Anterior cingulate cortex (tissue), 58 donors: ENCODE measurements at places on chromosomes 3 and 15.

DNA sequence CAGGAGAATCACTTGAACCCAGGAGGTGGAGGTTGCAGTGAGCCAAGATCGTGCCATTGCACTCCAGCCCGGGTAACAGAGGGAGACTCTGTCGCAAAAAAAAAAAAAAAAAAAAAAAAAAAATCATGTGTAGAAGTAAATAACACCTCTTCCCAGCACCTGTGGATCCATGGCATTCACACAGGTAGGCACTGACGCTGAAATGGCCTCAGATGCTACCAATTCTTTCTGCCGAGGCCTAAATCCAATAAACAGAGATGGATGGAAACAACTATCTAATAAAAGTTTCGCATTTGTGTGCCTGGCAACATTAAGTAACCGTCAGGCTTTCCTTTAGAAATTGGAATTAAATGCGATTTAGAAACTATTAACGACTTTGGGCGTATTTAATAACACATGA lies 10.3 kb upstream of the LRRC2 start:
- no peak for DNase-seq

DNA sequence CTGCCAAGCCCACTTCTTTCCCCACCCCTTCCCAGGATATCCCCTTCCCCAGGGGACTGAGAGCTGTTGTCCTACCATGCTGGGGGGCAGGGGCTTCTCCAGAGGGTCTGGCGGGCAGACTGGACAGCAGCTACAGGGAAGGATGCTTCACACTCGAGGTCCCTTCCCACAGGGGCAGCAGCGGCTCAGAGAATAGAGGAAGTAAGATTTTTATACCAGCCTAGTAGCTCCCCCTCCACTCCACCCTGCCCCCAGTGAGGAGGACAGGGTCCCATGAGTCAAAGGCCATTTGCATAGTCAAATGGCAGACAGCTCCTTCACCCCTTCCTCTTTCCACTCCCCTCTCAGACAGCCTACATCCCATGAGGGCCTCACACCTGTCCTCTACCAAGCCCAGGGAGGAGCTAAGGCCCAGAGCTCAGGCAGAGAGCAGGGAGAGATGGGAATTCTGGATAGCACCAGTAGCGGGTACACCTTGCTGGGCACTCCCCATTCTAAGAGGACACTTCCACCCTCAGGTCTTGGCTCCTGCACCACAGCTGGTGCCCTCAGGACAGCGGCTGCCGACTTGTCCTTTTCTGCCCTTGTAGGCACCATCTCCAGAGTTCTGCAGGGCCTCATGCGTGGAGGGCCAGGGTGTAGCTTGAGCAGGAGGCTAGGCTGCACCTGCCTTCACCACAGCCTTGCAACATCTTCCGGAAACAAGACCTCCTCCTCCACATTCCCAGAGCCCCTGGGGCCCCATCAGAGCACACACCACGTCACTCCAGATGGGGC lies at the start of gene TLR9:
Gene TLR9 (minus strand): TSS at position 194 of the 777 bp plus-strand sequence. CDS start 116 bp downstream, at position 78.
- DNase-seq: no peak

GRCh38 chr15:70629735-70630273 lies 133.6 kb downstream of the UACA start:
- DNase-seq: no peak

DNA sequence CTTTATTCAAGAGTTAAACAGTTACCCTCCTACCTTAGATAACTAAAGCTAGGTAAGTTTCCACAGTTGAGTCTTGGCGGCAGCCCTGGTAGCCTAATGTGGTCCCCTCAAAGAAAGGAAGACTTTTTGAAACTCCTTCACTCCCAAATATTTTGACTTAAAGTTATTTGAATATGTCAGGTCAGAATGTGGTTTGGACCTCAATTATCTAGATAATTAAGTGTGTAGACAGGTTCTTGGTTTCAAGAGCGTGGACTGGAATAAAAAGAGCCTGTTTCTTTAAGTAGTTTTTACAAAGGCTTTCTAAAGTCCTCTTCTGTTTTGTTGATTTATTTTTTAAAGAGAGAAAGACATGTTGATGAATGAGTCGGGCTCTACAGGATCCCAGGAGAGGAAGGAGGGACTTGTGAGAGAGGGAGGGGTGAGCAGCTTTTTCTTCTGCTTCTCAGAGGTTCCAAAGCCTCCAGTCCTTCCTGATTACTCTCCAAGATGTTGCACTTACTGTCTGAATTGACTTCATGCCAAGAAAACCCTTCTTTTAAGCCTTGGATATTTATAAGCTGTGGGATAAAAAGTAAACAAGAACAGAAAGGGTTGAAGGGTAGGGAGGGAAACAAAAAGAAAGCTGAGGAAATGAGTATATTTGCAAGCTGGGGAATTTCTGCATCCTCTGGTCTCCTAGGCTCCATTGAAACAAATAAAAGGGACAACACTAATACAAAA lies 457.4 kb downstream of the IGSF11 start:
- DNase-seq: no peak

- no peak for DNase-seq
Measured at GRCh38 chr3:70742081-70742480, 429.6 kb upstream of the MDFIC2 start.

- DNase-seq: no peak
Measured at GRCh38 chr3:114632757-114633424, 339.1 kb downstream of the TIGIT start.

DNA sequence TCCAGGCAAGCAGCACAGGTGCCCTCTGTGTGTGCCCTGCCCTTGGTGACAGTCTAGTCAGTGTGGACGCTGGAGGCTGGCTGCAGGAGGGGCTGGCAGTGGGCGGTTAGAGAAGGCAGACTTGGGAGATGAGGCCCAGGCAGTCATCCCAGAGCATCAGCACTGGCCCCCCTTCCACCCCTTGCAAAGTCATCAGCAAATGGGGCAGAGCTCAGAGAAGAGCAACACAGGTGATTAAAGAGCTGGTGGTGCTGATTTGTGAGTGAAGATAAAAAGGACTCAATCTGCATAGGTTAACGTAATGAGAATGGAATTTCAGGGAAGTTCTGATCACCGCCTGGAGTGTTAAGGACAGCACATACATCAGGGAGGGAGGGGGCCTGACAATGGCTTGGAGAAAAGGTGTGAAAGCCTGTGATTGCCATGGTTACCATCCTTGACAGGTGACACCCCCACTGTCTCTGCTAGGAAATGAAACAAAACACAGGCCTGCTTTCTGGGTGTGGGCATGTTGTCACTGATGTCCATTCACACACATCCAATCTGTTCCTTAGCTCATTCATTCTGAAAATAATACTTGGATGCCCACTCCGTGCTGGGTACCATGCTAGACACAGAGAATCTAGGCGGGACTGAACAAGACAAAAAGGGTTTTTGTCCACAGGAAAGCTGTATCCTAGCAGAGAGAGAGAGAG lies 269.6 kb upstream of the ST8SIA2 start:
- DNase-seq: no peak

DNA sequence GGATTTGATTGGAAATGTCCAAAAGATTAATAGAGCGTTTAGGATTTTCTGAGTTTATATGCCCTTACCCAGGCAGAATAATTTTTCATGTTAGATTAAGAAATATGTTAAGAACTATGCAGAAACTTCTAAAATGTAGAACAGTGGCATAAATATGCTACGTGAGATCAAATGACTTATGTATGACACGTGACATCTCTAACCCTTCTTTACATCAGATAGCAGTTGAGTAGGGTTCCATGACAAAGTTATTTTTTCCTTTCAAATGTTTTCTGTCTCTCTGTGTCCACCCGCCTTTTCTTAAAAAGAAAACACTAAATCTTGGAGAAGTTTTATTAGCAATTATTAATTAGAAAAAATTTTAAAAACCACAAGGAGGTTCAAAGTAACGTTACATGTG lies 8.6 kb upstream of the TFG start:
- DNase-seq: no peak

GRCh38 chr15:70340494-70340870 lies 242.8 kb upstream of the TLE3 start:
- no peak for DNase-seq

GRCh38 chr3:15653321-15653720 lies 51.8 kb downstream of the BTD start:
- no peak for DNase-seq

DNA sequence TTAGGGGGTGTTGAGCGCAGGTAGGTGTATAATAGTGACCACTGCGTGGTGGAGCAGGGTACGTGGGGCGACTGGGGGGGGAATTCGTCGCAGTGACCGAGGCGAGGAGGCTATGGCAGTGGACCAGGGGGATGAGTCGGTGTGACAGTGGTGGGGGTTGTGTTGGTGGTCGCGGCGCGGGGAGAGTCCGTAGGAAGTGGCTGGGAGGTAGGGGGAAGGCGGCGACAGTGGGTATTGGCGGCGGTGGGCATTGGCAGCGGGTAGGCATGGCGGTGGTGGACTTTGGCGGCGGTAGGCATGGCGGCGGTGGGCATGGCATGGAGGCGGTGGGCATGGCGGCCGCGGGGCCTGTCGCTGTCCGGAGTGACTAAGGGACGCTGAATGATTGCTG lies 739 bp downstream of the SNRPN start:
- no peak for DNase-seq

- DNase-seq: no peak
Measured at GRCh38 chr15:62824111-62825015, 218.2 kb upstream of the TPM1 start.

DNA sequence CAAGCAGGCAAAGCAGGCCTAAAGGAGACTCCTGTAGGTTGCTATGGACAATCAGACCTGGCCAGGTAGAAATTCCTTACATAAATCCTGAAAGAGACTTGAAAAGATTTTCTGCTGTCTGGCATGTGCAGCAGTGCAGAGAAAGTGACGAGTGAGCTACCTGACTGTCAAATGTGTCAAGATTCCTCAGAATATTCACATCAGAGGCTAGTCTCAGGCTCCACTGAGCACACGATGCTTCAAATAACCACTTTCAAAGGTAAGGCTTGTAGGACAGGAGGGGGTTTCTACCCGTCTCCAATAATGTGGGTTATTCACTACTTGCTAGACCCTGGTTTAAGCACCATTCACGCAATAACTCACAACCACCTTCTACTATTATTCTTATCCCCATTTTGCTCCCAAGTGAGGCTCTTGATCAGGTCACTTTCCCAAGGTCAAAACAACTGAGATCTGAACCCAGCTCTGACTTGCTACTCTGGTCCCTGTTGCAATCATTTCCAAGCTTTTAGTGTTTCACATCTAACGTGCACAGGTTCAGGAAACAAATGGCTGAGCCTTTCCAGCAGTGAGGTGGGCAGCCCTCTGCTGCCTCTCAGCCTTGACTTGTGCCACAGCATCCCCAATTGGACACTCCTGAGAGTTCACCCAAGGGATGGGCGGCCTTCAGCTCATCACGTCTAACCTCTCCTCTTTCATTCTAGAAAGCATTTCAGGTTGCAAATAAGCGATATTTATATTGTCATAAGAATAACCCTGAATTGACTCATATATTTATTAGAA lies 329.9 kb upstream of the WNT5A start:
- no peak for DNase-seq

DNA sequence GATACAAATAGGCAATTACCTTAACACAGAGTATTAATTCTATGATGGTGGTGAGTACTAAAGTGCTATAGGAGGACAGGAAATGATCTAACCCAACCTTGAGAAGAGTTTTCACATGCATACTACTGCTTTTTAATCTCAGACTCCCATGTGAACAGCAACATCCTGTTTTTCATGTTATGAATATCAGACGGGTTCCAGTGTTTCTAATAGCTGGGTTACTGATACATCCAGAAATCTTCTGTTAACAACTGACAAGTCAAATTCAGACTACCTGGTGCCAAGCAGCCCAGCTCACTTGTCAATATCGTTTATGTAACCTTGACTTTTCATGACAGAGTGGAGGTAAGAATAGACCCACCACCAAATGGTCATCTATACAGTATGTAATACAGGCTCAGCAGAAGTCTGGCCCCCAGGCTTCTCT lies 220.2 kb upstream of the COL8A1 start:
- no peak for DNase-seq

- DNase-seq: no peak
Measured at GRCh38 chr3:168671091-168671490, 575.4 kb upstream of the GOLIM4 start.

GRCh38 chr3:59809710-59810444 lies 760.1 kb upstream of the CFAP20DC start:
- DNase-seq: no peak

DNA sequence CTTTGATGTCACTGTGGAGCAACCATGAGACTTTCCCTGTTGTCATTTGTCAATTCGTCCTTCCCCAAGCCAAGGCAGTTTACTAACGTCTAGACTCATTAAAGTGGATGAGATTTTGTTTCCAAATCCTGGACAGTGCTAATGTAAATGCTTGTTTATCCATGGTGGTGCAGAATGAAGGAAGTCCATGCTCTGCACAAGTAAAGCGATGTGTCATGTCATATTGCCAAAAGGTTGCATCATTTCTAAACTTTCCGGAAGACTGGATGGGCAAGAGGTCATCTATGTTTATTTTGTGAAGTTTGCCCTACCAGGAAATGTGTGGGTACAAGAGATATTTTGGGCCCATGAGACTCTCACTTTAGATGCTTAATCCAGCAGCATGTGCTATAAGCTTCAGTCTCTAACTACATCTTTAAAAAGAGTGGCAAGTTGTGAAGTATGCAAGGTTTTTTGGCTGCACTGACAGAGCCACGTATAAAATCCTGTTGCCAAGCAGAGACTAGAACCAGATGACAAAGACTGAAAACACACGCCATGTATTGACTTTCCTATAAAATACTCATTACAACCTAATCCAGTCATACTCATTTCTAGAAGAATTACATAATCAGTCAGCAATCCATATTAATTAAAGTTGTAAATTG lies 72.1 kb upstream of the FNDC3B start:
- DNase-seq: no peak

DNA sequence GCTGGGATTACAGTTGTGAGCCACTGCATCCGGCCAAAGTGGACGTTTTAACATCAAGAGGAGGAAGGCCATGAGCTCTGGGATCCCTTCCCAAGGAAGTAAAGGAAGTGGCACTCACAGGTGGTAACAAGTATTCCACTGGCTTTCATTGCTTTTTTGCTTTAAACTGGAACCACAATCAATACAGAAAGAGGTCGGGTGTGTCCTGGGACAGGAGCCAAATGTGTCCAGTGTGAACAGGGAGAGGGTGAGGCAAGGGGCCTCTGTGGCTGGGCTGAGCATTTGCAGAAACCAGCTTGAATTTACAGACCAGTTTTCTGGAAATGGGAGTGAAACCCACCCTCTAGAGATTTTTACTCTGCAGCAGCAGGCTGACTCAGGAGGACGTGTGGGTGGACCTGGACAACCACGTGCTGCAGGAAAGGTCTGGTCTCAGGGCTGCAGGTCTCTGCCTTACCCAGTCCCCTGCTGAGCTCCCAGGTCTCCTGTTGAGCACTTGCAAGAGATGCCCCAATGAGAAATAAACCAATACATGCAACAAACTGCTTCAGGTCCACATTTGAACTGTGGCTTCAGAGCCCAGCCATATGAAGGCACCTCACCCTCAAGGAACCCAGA lies 42.8 kb upstream of the TMEM115 start:
- DNase-seq: no peak

- DNase-seq: no peak
Measured at GRCh38 chr3:117150628-117151027, 441.0 kb downstream of the TUSC7 start.

DNA sequence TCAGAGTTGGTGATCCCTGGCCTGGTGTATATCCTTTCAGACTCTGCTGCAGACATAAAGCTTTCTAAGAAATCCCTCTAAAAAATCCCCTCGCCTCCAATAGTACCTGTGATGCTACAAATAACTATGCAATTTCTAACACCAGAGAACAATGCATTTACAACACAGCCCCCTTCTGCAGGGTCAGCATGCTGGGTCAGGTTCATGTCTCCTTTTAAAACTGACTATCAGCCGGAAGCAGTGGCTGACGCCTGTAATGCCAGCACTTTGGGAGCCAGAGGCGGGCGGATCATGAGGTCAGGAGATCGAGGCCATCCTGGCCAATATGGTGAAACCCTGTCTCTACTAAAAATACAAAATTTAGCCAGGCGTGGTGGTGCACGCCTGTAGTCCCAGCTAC lies 77.0 kb upstream of the SPATA12 start:
- no peak for DNase-seq

GRCh38 chr15:67850994-67851571 lies 11.2 kb upstream of the RNU6-1 start:
- DNase-seq: no peak
